ENCODE measurements at places on chromosomes 1 and 21. TPM values are rescaled to one million over a fixed set of nuclear protein-coding genes. Genes with fewer than 3 reads are reported as not detected.
A peak's percentile ranks its signal among the peaks of the same experiment; 100 is the strongest.

The OLFML3 gene
- 69.7 TPM for total RNA-seq

The SERPINC1 gene
- not detected for total RNA-seq

The SPRR3 gene
- not detected for total RNA-seq

The TMEM240 gene
- 9.9 TPM for total RNA-seq

The PKP1 gene
- total RNA-seq = 0.07 TPM

The MR1 gene
- total RNA-seq = 15.5 TPM

The PPM1J gene
- 1.4 TPM for total RNA-seq

The DNAJC11 gene
- 42.9 TPM for total RNA-seq

DNA sequence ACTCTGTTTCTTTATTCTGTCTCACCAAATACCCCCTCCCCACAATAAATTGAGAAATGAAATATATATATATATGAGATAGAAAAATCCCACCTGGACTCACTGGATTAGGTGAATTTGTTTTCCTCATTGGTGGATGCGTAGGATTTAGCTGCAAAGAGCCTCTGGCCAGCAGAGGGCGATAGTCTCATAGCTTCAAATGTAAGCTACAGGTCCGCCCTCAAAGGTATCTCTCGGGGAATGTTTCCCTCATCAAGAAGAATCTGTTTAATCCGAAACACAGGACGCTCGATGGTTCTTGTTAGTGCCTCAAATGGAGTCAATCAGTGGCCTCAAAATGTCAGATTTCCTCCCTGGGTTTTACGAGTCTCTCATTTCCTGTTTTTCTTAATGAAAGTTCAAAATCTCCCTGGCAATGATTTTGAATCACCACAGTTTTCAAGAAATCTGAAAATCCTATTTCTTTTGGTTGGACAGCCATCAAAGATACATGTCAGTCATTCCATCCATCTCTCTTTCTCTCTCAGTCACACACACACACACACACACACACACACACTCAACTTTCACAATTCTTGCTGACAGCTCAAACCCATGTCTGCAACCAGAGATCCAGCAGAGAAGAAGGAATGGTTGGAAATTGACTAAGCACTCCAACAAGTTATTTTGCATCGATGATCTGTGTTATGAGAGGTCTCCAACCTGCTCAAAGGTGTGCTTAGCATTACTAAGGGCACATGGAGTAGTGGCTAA lies 13.9 kb upstream of the CAMK1G start:
- DNase-seq = peak; percentile 81

DNA sequence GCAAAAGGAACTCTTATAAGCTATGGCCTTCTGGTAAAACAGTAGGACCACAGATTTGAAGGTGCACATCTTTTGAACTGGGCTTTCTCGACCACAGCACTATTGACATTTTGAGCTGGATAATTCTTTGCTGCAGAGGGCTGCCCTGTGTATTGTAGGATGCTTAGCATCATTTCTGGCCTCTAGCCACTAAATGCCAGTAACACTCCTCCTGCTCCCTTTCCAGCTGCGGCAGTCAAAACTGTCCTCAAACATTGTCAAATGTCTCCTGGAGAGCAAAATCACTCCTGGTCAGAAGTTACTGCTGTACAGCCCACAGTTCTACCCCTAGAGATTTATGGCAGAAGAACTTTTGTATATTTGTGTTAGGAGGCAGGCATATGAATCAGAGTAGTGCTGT lies 836.7 kb downstream of the PLA2G4A start:
- no peak for DNase-seq

GRCh38 chr1:43956234-43956633 lies 9.5 kb downstream of the IPO13 start:
- no peak for DNase-seq

DNA sequence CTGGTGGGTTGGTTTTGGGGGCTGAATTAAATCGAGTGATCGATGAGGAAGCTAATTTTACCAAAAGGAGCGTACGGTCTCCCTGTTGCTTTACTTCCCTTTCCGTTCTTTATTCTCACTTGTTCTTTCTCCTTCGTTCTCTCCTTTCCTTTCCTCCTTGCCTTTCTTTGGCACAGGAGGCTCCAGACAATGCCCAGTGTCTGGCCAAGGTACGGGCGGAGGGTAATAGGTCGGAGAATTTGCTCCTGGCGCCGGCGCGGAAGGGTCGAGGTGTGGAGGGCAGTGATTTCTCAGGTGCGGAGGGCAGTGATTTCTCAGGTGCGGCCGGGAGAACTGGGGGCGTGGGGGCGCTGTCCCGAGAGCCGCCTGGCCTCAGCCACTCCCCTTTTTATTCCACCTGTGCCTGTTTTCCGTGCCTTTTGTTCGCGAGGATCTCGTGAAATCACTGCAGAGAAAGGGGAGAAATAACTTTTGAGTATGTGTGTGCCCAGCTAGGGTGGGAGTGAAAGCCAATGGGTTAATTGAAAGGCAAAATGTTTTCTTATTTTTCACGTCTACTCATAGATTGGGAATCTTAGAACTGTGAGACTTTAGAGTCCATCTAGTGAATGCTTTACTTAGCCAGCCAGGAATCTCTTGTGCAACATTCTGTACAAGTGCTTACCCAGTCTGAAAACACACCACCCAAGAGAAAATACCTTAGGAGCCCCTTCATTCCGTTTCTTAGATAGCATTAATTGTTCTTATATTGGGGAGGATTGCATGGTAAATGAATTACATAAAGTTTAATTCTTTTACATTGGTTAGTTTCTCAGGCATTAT lies 1.3 kb downstream of the FNBP1L start:
- DNase-seq = peak; percentile 27

- no peak for DNase-seq
Observed at GRCh38 chr1:19808351-19808750, 6.7 kb downstream of the RNF186 start.
